Upper lobe of left lung (tissue), 6 donors: ENCODE measurements at places on chromosomes 13 and 19.

GRCh38 chr13:91312324-91312723, 35.2 kb upstream of the MIR17HG start:
- DNase-seq: no peak

- DNase-seq: no peak
Observed at GRCh38 chr13:73993661-73994060, 140.5 kb downstream of the KLF12 start.

DNA sequence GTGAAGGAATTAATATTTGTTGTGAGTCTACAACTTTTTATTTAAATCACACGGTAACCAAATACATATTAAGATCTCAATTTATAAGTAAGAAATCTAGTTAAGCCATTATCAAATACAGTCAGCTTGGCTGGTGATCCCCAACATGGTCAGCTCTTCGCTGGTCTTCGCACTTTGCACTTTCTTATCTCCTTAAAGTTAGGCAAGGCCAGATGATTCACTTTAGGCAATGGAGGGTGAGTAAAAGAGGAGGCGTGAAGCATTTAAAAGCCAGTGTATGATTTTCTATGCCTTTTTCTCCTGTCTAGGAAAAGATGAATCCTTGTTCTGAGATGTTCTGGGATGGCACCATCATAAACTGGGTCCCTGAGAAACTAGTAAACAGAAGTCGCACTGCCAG, 793.7 kb upstream of the ARGLU1 start:
- no peak for DNase-seq

- no peak for DNase-seq
Observed at GRCh38 chr13:28320209-28320608, 174.7 kb downstream of the FLT1 start.

GRCh38 chr19:46926170-46927071, 65.6 kb downstream of the ARHGAP35 start:
- no peak for DNase-seq

DNA sequence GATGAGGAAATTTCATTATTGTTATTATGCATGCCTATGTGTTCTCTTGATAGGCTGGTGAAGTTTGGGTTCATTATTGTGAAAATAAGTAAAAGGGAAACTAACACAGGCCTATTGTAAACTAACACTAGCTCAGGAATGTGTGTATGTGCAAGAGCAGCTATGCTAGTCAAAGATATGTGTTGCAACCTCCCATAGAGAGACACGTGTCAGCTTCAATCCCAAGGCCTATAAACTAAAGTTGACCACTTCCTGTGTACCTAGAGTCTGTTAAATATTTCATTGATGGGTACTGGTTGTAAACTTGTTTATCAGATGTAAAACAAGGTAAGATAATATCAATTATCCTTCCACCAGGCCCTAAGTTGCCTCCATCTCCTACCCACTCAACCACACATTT, 44.7 kb upstream of the ZNF30 start:
- DNase-seq: no peak

GRCh38 chr19:55688422-55689218, 13.6 kb downstream of the EPN1 start:
- peak; percentile 69 for DNase-seq
